ENCODE measurements at places on chromosomes 6 and 20. TPM values are rescaled to one million over a fixed set of nuclear protein-coding genes. Genes with fewer than 3 reads are reported as not detected.

DNA sequence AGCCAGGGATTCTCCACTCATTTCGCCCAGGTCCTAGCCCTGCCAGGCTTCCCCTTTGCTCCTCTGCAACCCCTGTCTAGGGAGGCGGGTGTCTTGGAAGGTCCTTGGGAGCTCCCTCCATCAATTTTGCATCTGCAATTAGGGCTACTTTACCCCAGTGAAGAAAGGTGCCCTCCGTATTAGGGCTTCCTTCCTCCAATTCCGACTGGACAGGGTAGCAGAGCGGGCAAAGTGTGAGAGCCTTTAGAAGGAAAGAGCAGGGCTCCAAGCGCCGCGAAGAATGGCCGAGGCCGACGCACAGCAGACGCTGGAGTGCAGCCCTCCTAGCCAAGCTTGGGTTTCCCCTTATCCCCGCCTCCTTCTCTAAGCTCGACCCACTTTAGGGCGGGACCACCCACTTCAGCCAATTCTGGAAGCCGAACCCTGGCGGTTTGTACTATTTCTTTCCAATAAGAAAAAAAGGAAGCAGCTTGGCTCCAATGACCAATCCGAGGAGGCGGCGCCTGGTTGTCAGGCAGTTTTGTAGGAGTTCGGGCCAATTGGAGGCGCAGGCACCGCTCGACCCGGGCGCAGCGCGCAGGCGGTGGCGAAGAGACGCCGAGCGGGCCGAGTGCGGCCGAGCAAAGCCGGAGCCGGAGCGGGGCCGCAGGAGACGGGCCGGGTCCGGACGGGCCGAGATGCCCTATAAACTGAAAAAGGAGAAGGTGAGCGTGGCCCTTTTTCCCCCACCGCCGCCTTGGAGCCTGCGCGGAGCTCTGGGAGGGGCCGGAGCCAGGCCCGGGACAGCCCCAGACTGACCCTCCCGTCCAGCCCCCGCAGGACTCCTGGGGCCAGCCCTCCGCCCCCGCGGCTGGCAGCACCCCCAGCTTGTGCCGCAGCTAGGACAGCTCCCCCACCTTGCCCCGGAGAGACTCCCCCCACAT lies at the start of gene PPP2R5D:
Gene PPP2R5D, plus strand, starts transcription at position 570 of the 923 bp plus-strand sequence. Its CDS starts 108 bp downstream, at position 678.
- DNase-seq, result peak; percentile 98

DNA sequence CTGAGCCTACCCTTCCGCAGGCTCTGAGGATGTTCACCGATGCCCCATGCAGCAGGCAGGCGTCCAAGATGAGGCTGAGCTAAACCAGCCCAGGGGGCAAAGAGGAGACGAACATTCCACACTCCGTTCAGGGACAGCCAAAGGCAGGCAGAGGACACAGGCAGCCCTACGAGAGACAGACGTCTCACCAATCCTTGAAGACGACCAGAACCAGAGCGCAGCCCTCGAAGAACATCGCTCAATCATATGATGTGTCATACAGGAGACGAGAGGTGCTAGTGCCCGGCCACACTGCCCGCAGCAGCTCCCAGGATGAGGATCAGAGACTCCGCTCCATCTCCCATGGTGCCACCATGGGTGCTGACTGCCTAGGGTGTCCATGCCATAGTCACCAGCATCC lies 35.6 kb upstream of the TMEM181 start:
- no peak for DNase-seq

GRCh38 chr6:23533944-23534343 lies 592.1 kb upstream of the NRSN1 start:
- DNase-seq, result no peak

DNA sequence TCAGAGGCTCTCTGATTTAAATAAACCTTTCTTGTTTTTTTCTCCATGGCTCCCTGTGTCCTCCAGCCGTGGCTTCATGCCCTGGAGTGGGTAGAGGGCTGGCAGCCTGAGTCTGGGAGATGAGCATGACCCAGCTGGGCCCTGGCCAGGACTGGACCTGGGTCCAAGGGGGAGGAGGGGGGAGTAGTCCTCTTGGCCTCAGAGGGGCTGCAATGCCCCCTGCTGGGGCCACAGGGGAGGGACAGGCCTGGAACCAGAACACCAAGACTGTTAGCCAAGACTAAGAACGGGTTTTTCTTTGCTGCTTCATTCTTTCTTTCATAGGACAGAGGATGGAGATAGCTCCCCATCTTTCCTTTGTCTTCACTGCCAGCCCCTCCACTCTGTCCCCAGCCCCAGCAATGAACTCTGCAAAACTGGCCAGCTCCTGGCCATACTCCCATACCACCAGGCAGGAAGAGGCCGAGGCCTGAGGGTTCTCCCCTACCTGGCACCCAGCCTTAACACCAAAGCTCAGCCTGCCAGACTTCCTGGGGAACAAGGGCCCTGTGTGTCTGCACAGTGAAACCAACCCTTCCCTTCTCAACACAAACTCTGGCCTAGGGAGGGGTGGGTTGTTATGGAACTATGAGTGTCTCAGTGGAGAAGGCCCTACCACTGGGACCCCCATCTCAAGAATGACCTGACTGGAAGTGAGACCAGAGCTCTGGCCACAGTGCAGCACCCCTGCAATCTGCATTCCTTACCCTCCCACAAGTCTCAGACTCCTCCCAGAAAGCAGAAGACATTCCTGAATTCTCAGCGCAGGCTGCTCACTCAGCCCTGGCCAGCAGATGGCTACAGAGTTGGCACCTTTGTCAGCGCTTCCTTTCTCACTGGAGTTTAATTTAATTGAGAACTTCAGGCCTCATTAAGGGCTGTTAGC lies 11.0 kb downstream of the SLC29A1 start:
- peak; percentile 82 for DNase-seq

- peak; percentile 30 for DNase-seq
These were observed 405.3 kb upstream of the HS3ST5 start for GRCh38 chr6:114747995-114748625.

The SLC22A7 gene
- not detected for total RNA-seq

DNA sequence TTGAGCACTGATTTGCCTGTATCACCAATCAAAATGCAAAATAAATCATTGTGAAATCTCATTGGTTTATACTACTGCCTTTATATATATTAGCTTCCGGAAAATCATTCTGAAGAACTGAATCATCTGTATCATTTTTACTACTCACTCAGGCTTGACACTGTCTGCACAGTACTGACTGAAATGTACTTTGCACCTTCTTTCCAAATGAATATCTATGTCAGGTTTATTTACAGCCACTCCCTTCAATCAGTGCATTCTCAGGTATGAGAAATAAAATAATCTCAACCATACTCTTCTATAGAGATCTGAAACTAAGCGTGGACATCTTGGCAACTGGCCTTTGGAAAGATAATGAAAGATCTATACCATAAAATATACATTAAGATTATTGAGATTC lies 2.7 kb downstream of the KHDRBS2 start:
- DNase-seq, result no peak

- DNase-seq, result no peak
These were observed 18.9 kb downstream of the TFAP2A start for GRCh38 chr6:10395704-10396546.

The APOM gene
- 2.0 TPM for total RNA-seq

- DNase-seq, result no peak
These were observed 14.9 kb upstream of the DDO start for GRCh38 chr6:110430236-110430635.

GRCh38 chr6:100228437-100228833 lies 234.4 kb upstream of the MCHR2 start:
- no peak for DNase-seq

The KIF25 gene
- total RNA-seq, result 0.27 TPM

The GNAS-AS1 gene
- total RNA-seq, result 0.87 TPM

The SHLD1 gene
- 10.5 TPM for total RNA-seq

The GGTLC1 gene
- not detected for total RNA-seq

DNA sequence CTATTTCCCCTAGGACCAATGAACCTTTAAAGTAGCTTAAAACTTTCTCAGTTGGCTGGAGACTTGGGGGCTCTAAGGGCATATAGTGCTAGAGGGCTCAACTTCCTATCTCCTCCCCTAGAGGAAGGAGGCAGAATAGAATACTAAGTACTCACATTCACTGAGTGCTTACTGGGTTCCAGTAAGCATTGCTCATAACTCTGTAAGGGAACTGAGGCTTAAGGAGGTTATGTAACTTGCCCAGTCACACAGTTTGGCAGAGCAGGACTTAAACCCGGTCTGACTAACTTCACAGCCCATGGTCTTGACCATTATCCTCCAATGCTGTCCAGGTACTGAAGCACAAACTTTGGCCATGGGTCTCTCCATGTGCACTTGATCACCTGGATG lies 12.5 kb downstream of the SESN1 start:
- DNase-seq, result no peak

The BTBD3 gene
- total RNA-seq, result 62.1 TPM

The SPTLC3 gene
- 9.7 TPM for total RNA-seq

- DNase-seq, result no peak
These were observed 329.5 kb downstream of the PRL start for GRCh38 chr6:21967056-21967974.

Measured in left colon (tissue), 2 donors.